ENCODE measurements at places on chromosomes 5 and 9.
A peak's percentile ranks its signal among the peaks of the same experiment; 100 is the strongest.

DNA sequence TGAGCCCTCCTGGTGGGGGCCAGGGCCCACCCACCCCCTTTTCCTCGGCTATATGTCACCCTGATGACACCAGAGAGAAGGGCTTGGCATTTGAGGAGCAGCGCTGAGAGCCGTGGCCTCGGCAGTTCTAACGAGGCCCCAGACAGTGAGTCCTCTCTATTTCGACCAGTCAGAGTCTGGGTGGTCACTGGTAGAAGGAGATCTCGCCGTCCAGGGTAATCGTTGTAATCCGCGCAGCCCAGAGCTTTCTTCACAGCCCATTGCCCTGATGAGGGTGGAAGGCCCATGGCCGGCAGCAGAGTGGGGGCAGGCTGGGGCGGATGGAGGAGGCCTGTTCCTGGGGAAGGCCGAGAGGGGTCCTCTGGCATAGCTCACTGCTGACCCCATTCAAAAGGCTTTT, 70.2 kb downstream of the PSMB7 start:
- no peak for DNase-seq

DNA sequence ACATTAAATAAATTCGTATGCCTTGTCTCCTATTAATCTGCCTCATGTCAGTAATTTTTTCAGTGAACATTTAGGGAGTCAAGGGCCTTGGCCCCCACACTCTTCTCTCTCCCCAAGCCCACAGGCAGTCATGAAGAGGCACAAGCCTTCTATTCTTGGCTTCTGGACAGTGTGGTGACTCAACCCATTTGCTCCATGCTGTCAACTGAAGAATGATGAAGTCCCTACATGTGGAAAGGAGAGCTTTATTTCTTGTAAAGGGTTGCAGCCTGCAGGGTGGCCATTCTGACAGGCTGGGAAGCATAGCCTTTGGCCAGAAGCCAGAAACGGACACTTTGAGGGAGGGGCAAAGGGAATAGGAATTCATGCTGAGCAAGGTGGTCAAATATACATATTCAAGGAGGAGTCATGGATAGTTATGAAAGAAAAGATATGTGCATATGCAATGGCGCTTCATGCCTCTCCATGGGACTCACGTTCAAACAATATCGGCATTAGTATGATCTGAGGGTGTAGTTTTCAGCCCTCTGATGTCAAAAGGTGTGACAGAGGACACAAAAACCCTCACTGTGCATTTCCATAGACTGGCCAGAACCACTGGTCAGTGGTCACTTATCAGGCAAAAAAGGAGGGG, 31.3 kb downstream of the ANKRA2 start:
- DNase-seq: no peak

DNA sequence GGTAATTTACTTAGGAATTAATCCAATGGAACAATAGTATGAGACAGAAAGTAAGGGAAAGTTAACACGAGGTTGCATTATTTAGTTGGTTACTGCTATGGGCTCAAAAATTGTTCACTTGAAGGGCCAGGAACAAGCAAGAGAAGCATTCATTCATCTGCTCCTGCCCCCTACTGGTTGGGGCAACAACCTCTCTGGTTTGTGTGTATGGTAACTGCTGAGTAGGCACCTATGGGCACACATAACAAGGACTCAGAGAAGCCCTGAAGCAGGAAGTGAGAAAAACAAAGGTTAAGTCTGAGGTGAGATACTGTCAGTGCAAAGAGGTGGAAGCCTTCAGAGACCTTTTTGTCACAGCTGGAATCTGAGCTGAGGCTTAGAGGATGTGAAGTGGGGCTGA, 34.4 kb upstream of the RANBP6 start:
- no peak for DNase-seq

- DNase-seq: no peak
These were observed 242.1 kb downstream of the FSTL4 start for GRCh38 chr5:133370036-133370831.

GRCh38 chr5:128782446-128782845, 182.8 kb upstream of the SLC27A6 start:
- no peak for DNase-seq

DNA sequence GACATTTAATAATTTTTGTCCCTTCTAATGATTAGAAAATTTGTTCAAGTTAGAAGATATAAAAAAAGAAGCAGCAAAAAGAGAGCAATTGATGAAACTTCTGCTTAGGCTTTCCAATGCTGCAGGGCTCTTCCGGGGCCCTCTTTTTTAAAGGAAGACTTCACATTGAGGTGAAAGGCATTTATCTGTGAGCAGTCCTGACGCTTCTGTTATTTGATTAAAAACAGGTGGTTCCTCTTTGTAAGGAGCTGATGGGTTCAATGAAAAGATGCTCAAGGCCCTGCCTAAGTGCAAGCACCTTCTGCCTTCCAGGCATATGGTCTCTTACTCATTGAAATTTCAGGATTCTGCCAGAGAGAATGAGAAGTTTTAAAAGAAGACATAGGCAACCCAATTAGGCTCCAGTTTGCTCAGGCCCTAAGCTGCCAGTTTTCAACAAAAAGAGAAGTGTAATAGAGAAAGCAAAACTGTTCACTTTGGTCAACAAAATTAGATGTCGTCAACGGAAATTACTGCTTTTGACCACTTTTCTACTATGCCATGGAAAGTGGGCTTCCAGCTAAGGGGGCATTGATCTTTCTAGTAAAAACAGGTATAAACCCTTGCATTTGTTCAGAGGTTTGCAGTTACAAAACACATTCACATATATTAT, 100.2 kb downstream of the INSYN2B start:
- no peak for DNase-seq

DNA sequence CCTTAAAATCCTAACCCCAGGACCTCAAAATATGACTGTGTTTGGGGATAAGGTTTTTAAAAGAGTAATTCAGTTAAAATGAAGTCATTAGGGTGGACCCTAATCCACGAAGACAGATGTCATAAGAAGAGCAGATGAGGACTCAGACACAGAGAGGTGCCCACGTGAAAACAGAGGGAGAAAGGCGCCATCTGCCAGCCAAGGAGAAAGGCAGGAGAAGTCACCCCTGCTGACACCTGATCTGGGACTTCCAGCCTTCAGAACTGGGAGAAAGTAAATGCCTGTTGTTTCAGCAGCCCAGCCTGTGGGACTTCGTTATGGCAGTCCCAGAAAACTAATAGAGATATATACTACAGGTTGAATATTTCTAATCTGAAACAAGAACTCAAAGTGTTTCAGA, 67.4 kb downstream of the ROR2 start:
- DNase-seq: no peak

DNA sequence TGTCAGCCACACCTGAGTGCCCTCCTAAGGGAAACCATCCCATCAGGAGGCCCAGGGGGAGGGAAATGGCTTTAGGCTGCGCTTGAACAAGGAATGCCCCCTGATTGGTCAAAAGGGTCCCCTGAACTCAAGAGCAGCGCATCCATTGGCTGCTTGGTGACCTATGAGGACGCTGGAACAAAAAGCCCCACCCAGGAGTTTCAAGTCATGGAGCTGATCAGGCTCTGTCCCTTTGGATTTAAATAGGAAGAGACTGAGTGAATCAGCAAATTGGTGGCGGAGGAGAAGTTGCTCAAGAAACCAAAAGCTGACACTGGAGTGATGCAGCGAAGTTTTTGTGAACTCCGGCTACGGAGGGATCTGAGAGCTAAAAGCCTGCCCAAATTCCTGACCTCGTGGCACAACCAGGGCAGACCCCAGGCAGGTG, 66.7 kb downstream of the SMIM23 start:
- DNase-seq: no peak

DNA sequence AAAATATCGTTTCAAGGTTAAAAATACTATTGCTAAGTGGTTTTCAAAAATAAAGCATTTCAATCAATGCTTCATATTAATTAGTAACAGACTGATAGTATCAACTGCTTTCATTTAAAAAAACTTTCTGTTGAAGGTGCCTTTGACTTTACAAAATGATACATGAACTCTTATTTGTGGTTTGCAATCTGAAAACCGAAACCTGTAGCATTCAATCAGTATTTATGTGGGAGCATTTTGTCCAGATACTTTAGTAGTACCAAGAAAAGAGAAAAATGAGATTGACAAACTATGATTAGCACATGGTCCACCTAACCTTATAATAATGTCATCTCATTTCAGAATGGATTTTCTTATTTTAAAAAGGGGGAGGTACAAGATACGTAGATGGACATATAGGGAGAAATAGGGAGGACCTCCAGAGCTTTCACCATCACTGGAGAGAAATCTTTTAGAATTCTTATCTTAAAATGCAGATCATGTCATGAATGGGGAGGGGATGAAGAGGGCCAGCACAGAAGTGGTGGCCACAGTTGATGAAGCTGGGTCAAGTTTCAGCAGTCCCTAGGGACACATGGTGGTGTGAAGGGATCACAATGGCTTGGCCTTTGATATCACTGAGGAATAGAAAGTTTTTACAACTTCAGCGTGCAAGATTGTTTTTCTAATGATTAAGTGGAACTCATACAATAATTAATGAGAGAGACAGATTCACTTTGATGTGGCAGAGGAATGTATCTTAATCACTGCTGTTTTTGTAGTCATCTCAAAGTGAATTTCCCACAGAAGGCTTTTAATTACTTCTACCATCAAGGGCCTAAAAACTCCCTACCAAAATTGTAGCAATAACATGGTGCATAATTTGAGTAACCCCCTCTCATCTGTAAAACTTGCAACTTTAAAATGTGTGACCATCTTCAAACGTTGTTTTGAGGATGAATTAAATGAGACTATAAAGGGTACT, 322.3 kb upstream of the EDIL3 start:
- DNase-seq: no peak

DNA sequence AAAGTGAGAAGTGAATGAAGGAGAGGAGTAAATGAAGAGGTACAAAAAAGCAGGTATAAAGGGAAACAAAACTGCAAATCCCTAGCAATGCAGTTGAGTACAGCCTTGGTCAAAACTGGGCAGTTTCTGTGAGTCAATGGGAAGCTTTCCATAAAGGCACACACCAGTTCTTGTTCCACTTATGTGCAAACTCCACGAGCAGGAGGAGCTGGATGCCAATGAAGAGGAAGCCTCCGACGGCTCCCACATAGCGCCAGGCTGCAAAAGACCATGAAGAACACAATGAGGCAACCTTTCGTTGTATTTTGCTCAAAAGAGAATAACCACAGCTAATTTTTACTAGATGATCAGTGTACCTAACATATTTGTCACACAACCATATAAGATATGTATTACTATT, 81.1 kb downstream of the SERINC5 start:
- no peak for DNase-seq

GRCh38 chr5:124895236-124895635, 148.8 kb upstream of the ZNF608 start:
- DNase-seq: no peak

- DNase-seq: no peak
These were observed 131.4 kb upstream of the MAN2A1 start for GRCh38 chr5:109558364-109558763.

DNA sequence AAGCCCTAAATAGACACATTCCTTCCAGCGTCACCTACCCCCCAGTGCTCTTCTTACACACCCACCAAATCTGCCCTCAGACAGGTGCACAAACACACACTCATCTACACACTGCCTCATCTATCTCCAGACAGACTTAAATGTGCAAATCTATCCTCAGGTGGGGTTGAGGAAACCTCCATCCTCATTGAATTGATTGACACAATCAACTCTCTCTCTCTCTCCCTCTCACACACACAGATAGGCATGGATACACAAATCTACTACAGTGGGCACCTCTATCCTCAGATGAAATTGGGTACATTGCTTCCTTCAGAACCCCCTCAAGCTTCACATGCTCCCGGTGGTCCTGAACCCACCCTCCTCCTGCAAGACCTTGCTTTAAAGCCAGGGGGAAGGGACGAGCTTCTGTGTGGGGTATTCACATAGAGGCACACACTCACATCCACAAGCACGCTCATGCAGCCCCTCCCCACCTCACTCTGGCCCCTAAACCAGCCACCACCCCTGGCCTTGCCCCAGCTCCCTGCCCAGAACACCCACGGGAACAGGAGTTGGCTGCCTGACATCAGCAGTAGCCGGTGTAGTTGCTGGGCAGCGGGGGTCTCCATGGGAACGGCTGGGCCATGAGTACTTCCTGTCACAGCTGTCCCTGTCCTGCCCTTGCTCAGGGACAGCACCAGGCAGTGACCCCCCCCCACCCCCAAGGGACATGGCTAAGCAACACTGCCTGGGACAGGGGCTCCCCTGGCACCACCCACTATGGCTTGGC, 22.8 kb downstream of the PCDH1 start:
- no peak for DNase-seq

DNA sequence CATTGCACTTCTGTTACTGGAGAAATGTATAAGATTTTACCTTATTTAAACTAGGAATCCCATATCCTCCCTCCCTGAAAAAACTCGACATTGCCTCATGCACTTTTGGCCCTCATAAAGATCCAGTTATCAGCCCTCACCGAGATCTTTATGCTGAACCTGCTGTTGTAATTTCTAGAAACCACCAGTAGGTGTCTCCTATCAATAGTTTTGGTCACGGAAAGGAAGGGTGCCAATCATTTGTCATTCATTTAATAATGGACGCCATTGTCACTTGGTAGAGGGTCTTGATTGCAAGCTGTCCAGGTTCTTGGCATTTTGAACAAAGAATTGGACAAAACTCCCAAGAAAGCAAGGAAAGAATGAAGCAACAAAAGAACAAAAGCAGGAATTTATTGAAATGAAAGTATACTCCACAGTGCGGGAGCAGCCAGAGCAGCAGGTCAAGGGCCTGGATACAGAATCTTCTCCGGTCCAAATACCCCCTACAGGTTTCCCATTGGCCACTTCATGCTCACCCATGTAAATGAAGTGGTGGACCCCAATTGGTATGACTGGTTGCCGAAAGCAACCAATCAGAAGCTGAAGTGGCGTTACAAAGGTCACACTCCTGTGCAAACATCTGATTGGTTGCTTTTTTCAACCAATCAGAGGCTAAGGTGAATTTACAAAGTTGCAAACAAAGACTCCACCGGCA, 524.3 kb downstream of the PSAT1 start:
- DNase-seq: no peak

- peak; percentile 23 for DNase-seq
These were observed 4.2 kb downstream of the ADAM19 start for GRCh38 chr5:157571357-157571827.

GRCh38 chr5:167332309-167332708, 959.1 kb upstream of the WWC1 start:
- DNase-seq: no peak

- no peak for DNase-seq
These were observed 243.6 kb upstream of the IRX2 start for GRCh38 chr5:2995035-2995434.

DNA sequence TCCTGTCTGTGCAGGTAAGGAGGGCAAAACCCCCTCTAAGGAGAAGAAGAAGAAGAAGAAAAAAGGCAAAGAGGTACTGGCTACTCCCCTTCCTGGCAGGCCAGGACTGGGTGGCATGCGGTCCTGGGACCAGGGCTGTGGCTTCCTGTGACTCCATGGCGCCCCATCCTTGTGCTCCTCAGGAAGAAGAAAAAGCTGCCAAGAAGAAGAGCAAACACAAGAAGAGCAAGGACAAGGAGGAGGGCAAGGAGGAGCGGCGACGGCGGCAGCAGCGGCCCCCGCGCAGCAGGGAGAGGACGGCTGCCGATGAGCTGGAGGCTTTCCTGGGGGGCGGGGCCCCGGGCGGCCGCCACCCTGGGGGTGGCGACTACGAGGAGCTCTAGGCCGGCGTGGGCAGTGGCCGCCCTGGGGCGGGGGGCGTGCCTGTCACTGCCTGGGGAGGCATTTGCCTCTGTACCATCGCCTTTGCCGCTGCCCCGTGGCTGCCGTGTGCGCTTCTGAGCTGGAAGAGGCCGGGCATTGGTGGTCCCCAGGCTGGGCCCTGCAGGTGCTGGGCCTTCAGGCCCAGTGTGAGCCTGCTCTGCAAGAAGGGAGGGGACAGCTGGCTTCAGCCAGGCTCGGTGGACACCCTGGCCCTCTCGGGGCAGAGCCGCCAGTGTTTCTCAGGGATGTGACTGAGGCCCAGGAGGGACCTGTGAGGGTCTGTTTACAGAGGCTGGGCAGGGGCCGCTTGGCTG, 2.0 kb upstream of the AJM1 start:
- no peak for DNase-seq

Measured in effector memory CD8-positive, alpha-beta T cell (primary cell).